Naive thymus-derived CD8-positive, alpha-beta T cell (primary cell): ENCODE measurements at places on chromosomes 2 and 18. TPM values are rescaled to one million over a fixed set of nuclear protein-coding genes. Genes with fewer than 3 reads are reported as not detected.
A peak's percentile ranks its signal among the peaks of the same experiment; 100 is the strongest.

FBXO48 gene
- total RNA-seq: 5.6 TPM

COL6A3 gene
- total RNA-seq: 3.5 TPM

RGPD4 gene
- total RNA-seq: 0.88 TPM

TMEM247 gene
- total RNA-seq: not detected

KCNS3 gene
- total RNA-seq: not detected

ALKAL2 gene
- not detected for total RNA-seq

- no peak for DNase-seq
- peaks cover 5% of the 10 kb centered on the region for H3K36me3 ChIP-seq
- H3K4me1 ChIP-seq: peaks cover 19% of the 10 kb centered on the region
- no peak overlapping the region for H3K27ac ChIP-seq
- no peaks in the 10 kb centered on the region for H3K27me3 ChIP-seq
Measured at GRCh38 chr2:39091543-39091942, 29.3 kb downstream of the SOS1 start.

GRCh38 chr18:44955825-44956224 is 275.1 kb downstream of the SETBP1 start:
- no peak overlapping the region for H3K27ac ChIP-seq
- no peaks in the 10 kb centered on the region for H3K27me3 ChIP-seq
- DNase-seq: no peak
- H3K4me3 ChIP-seq: no peak overlapping the region
- H3K36me3 ChIP-seq: no peaks in the 10 kb centered on the region
- H3K4me1 ChIP-seq: no peaks in the 10 kb centered on the region

- no peak overlapping the region for H3K4me3 ChIP-seq
- no peaks in the 10 kb centered on the region for H3K27me3 ChIP-seq
- no peak overlapping the region for H3K27ac ChIP-seq
- no peaks in the 10 kb centered on the region for H3K36me3 ChIP-seq
Measured at GRCh38 chr18:12848405-12848804, 35.6 kb downstream of the PTPN2 start.

- peaks cover 8% of the 10 kb centered on the region for H3K4me1 ChIP-seq
- no peak overlapping the region for H3K27ac ChIP-seq
- H3K27me3 ChIP-seq: no peaks in the 10 kb centered on the region
- DNase-seq: no peak
Measured at GRCh38 chr18:12361770-12362378, 15.2 kb downstream of the AFG3L2 start.

GRCh38 chr18:48951448-48952286 is 902 bp upstream of the SMAD7 start:
- H3K36me3 ChIP-seq: no peaks in the 10 kb centered on the region
- peak overlapping the region; percentile 93 for H3K27ac ChIP-seq
- peak overlapping the region; percentile 94 for H3K4me3 ChIP-seq

DNA sequence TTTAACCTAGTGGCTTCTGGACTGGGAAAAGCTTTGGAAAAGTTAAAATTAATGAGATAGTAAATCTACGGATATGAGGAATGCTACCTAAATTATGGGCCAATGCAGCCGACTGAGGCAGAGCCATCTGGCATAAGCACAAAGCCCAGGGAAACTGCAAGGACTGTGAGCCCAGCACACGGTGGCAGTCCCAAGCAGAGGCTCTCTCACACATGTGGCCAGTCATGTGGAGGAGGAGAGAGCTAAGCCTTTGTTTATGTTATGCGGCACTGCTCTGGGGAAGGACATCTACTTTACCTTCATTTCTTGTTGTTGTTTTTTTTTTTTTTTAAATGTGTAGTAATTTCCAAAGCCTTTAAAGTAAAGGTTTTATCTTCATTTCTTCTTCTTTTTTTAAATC is 267.0 kb downstream of the STK39 start:
- H3K4me1 ChIP-seq: no peaks in the 10 kb centered on the region
- no peak overlapping the region for H3K27ac ChIP-seq
- no peak for DNase-seq
- H3K4me3 ChIP-seq: no peak overlapping the region
- H3K27me3 ChIP-seq: no peaks in the 10 kb centered on the region

- no peak for DNase-seq
- H3K36me3 ChIP-seq: peaks cover 4% of the 10 kb centered on the region
- no peak overlapping the region for H3K27ac ChIP-seq
- no peaks in the 10 kb centered on the region for H3K4me1 ChIP-seq
- H3K27me3 ChIP-seq: peaks cover 16% of the 10 kb centered on the region
- no peak overlapping the region for H3K4me3 ChIP-seq
Measured at GRCh38 chr18:48194591-48195181, 214.5 kb downstream of the ZBTB7C start.
